Left kidney (tissue), 8 donors: ENCODE measurements at places on chromosomes 1 and 21.

GRCh38 chr1:91325456-91325855 lies 79.2 kb downstream of the HFM1 start:
- DNase-seq = no peak

DNA sequence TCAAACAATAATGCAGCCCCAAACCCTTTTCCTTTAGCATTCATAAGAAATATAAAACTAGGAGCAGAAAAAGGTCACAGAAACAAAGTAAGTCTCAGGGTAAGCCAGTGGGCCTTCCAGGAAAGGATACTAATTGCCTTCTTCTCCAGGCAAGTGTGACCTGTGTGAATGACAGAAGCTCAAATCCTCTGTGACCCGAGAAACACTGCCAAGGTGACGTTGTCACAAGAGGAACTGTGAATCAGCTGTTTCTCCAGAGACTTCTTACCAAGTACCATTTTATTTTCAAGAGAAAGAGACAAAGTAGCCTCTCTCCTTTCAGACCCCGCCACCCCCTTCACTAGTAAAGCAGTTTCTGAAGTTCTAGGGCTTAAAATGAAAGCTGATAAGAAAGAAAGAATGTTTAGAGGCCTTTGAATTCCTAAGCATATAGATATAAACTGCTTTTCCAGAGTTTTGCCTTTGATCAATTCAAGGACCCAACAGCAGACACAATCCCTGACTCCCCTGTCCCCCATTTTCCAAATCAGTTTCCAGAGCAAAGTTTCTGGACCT lies 155.6 kb downstream of the NUF2 start:
- DNase-seq = no peak

DNA sequence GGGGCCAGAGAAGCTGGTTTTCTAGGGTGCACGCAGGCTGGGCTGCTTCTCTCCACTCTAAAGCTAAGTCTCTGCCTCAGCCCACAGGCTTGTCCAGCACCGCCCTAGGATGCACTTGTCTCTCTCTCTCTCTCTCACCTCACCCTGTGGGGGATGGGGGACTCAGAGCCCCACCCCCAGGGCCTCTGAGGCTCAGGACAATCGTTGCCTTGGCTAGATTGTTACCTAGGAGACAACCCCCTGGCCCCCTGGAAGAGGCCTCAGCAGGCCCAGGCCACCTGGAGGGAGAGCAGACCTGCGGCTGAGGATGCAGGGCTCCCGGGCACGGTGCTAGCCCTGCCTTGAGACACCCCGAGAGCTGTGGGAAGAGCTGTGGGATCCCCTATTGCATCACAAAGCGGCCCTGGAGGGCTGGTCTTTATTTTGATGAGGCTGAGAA lies at the start of gene ACTRT2:
ACTRT2 (plus strand) TSS at position 235 of the 439 bp plus-strand sequence. CDS start 220 bp downstream, outside the sequence.
- DNase-seq = no peak

DNA sequence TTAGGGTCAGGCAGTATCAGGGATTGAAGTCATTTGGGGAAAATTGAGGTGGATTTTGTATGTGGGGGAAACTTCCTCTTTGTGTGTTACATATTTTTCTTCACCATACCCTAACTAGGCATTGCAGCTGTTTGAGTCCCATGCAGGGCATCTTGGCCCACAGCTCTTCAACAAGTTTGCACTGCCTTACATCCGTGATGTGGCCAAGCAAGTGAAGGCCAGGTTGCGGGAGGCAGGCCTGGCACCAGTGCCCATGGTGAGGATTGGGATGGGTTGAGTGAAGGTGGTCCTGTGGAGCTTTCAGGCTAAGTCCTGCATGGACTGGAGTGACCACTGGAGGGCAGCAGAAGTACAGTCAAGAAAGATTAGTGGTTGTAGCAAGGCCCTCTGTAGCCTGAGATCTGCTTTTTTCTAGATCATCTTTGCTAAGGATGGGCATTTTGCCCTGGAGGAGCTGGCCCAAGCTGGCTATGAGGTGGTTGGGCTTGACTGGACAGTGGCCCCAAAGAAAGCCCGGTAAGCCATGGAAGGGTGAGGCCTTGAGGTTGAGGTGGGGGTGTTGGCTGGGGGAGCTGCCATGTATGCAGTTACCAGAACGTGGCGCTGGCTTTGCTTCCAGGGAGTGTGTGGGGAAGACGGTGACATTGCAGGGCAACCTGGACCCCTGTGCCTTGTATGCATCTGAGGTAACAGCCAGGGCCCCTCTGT lies 2.4 kb downstream of the UROD start:
- DNase-seq = peak; percentile 83

DNA sequence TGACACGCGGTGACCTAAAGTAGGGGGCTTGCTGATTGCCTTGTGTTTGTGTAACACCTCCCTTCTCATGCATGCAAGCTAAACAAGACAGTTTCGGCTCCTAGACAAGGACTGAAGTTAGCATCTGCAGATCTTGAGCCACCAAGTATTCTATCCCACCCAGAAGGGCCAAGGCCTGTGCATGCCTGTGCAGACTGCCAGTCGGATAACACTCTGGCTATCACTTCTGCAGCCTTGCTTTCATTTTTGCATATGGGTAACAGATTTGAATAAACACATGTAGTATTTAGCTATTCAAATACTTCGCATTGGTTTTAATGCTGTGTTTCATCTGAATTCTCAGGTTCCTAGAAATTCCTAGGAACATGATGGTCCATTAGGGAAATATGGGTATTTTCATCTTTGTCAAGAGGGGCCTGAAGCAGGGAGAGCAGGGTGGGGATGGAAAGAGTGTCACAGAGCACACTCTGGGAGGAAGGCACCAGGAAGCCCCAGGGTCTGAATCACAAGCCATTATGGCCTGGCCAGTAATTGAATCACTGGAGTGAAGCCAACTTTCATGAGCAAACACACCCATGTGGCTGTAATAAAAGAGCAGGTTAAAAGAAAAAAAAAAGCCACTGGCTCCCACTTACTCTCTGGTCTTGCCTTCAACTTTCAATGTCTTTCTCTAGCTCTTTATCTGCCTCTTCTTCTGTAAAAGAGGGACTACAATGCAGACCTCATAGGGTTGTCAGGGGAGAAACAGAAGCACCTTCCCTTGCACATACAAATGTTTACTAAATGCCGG lies 28.3 kb downstream of the GADD45A start:
- DNase-seq = no peak

DNA sequence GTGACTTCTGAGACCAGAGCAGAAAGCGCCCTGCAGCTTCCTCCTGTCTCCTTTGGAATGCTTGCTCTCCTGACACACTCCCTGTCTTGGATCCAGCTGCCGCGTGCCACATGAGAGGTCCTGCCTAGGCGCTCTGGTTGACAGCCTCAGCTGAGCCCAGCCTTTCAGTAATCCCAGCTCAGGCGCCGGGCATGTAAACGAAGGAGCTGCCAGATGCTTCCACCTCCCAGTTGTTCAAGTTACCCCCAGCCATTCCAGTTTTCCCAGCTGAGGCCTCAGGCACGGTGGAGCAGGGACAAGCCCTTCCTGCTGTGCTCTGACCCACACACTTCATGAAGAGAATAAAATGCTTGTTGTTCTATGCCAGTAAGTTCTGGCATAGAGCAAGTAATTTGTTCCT lies 14.3 kb upstream of the CD34 start:
- DNase-seq = peak; percentile 44

GRCh38 chr1:204592246-204592948 lies 76.2 kb downstream of the MDM4 start:
- DNase-seq = no peak
